ENCODE measurements at places on chromosomes 13 and 19. TPM values are rescaled to one million over a fixed set of nuclear protein-coding genes. Genes with fewer than 3 reads are reported as not detected.
A peak's percentile ranks its signal among the peaks of the same experiment; 100 is the strongest.

- no peaks in the 10 kb centered on the region for H3K4me1 ChIP-seq
- peaks cover 6% of the 10 kb centered on the region for H3K36me3 ChIP-seq
- H3K4me3 ChIP-seq: no peak overlapping the region
- DNase-seq: no peak
Observed at GRCh38 chr19:5911366-5911765, 2.7 kb upstream of the CAPS start.

The ZNF491 gene
- 0.77 TPM for total RNA-seq

The ZNF441 gene
- total RNA-seq: 1.3 TPM

The MICOS13 gene
- total RNA-seq: 23.8 TPM

DNA sequence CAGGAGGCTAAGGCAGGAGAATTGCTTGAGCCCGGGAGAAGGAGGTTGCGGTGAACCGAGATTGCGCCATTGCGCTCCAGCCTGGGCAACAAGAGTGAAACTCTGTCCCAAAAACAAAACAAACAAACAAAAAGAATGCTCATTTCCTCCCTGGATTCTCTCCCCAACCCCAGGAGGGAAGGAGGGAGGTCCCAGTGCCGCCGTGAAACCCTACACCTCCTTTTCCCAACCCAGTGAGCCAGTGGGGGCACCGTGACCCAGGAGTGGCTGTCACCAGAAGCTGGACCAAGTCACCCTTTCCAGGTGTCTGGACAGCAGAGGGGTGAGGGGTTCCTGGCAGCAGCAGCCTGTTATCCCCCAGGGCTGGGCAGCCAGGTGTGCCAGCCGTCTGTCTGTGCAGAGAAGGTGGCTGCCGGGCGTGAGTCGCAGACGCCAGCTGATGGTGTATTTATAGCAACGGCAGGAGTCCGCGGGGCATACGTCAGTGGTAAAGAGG lies 23.5 kb downstream of the NFIC start:
- no peaks in the 10 kb centered on the region for H3K36me3 ChIP-seq
- DNase-seq: peak; percentile 61
- H3K4me3 ChIP-seq: no peak overlapping the region
- H3K4me1 ChIP-seq: no peaks in the 10 kb centered on the region
- H3K27me3 ChIP-seq: no peaks in the 10 kb centered on the region

GRCh38 chr19:31448221-31448657 lies 99.0 kb upstream of the TSHZ3 start:
- DNase-seq: no peak
- H3K4me1 ChIP-seq: no peaks in the 10 kb centered on the region
- no peak overlapping the region for H3K27ac ChIP-seq
- H3K27me3 ChIP-seq: no peaks in the 10 kb centered on the region
- no peak overlapping the region for H3K4me3 ChIP-seq

The GPALPP1 gene
- total RNA-seq: 20.3 TPM

The CLDN10 gene
- 20.7 TPM for total RNA-seq

DNA sequence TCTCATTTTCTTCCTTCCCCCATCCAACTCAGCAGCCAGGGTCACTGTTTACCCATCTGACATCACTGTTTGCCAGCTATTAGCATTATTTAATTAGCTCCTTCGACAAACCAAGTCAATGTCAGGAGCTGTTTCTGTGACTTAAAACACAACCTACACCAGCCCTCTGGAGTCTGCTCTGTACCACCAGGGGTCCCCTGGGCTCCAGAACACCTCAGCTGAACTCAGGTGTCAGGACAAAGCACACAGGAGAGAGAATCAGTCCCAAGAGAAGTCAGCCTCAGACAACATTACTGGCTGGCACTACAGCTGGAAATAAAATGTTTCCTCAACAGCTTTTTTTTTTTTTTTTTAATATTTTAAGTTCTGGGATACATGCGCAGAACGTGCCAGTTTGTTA lies 45.1 kb downstream of the DCLK1 start:
- no peaks in the 10 kb centered on the region for H3K36me3 ChIP-seq
- H3K4me1 ChIP-seq: peaks cover 2% of the 10 kb centered on the region
- no peaks in the 10 kb centered on the region for H3K27me3 ChIP-seq

- peak; percentile 88 for DNase-seq
- H3K27ac ChIP-seq: no peak overlapping the region
- H3K27me3 ChIP-seq: no peaks in the 10 kb centered on the region
- H3K4me1 ChIP-seq: no peaks in the 10 kb centered on the region
Observed at GRCh38 chr19:8512115-8512967, 1.6 kb downstream of the ZNF414 start.

The DBP gene
- 12.6 TPM for total RNA-seq

GRCh38 chr13:99196466-99197116 lies 4.1 kb upstream of the UBAC2 start:
- H3K4me3 ChIP-seq: no peak overlapping the region
- no peak overlapping the region for H3K27ac ChIP-seq
- H3K36me3 ChIP-seq: no peaks in the 10 kb centered on the region
- no peak for DNase-seq
- H3K4me1 ChIP-seq: peaks cover 4% of the 10 kb centered on the region

DNA sequence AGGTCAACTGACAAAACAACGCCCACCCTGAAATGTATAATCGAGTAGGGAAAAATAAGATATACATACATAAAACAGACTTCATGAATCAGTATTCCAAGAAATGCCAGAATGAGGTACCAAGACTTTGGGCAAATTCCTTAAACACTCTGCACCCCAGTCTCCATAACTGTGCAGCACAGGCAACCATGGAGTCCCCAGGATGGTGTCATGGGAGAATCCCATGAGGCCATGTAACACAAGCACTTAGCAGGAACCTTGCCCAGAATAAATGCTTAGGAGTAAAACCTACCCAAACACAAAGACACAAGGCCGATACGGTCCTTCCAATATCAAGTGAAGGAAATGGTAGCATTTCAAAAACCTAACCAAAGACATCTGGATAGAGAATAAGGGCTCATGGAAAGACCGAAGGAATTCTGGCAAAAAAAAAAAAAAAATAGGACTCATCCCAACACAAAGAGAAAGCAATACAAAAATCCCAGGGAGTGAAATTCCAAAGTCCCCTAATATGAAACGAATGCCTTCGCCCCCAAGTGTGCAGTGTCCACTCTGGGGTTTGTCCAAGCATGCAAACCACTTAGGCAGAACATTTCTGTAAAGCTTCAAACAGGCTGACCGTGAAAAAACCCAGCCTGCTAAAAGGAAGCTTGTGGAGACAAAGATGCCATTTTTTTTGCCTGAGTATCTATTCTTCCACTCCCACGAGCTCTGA lies 11.1 kb downstream of the ZC3H4 start:
- H3K4me3 ChIP-seq: no peak overlapping the region
- no peaks in the 10 kb centered on the region for H3K27me3 ChIP-seq
- peaks cover 33% of the 10 kb centered on the region for H3K36me3 ChIP-seq
- no peak overlapping the region for H3K27ac ChIP-seq
- no peak for DNase-seq
- peaks cover 2% of the 10 kb centered on the region for H3K4me1 ChIP-seq

DNA sequence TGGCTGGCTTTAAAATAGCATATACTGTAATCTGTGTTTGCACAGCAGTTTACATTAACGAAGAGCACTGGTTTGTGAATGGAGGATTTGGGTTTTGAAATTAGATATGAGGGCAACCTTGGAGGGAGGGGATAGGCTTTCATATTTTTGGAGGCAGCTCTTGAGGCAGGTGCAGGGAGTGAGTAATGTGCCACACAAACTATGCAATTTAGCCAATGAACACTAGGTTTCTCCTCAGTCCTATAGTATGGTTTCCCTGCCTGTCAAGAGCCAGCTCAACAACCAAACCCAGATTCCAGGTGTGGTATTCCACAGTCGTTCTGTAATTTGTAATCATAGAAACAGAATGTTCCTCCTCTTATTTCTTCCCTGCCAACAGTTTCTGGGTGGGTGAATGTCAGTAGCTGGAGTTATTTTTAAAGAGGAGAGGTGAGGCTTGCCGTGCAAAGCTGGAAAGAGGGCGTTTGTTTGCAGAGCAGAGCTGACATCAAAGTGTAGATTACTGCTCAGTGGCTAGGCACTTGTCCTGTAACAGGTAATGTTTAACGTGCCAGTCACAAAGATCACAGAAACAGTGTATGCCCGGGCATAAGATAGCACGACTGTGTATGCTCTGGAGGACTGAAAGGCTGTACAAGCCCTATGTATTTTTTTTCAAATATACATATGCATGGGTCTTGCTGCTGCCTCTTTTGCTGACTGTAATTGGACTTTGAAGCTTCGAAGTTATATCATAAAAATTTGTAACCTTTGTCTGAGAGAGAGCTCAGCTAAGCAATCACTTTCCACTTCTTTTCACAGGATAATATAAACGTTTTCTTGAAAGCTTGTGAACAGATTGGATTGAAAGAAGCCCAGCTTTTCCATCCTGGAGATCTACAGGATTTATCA lies 124.2 kb downstream of the LMO7 start:
- H3K36me3 ChIP-seq: no peaks in the 10 kb centered on the region
- H3K27me3 ChIP-seq: no peaks in the 10 kb centered on the region
- H3K4me1 ChIP-seq: no peaks in the 10 kb centered on the region
- no peak overlapping the region for H3K4me3 ChIP-seq
- DNase-seq: no peak
- no peak overlapping the region for H3K27ac ChIP-seq

DNA sequence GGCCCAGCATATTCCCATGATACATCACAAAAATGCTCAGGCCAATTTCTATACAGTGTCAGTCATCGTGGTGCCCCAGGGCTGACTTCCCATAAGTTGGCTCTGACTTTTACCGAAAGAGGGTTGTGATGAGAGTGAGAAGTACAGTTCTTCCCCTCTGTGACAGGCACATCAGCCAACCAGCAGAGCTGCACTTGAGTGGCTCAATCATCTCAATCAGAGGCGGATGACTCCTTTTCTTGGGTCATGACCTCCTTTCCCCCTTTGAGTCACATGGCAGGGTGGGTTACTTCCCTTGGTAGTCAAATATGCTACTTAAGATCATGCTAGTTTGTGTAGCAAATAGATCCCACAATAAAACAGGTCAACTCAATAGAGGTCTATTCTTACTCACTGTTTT lies 6.9 kb upstream of the AMER2 start:
- peaks cover 3% of the 10 kb centered on the region for H3K4me1 ChIP-seq
- no peak overlapping the region for H3K4me3 ChIP-seq
- DNase-seq: no peak
- no peaks in the 10 kb centered on the region for H3K27me3 ChIP-seq

The BCL3 gene
- total RNA-seq: 2.2 TPM

GRCh38 chr13:110628477-110628793 lies 13.1 kb downstream of the NAXD start:
- H3K36me3 ChIP-seq: peaks cover 47% of the 10 kb centered on the region
- no peak for DNase-seq
- no peak overlapping the region for H3K4me3 ChIP-seq
- no peak overlapping the region for H3K27ac ChIP-seq

The TM9SF2 gene
- 86.1 TPM for total RNA-seq

The CFAP97D2 gene
- total RNA-seq: not detected

GRCh38 chr19:40221858-40222619 lies 3.9 kb upstream of the TTC9B start:
- H3K27ac ChIP-seq: no peak overlapping the region
- H3K27me3 ChIP-seq: no peaks in the 10 kb centered on the region
- peaks cover 5% of the 10 kb centered on the region for H3K36me3 ChIP-seq
- H3K4me3 ChIP-seq: no peak overlapping the region

DNA sequence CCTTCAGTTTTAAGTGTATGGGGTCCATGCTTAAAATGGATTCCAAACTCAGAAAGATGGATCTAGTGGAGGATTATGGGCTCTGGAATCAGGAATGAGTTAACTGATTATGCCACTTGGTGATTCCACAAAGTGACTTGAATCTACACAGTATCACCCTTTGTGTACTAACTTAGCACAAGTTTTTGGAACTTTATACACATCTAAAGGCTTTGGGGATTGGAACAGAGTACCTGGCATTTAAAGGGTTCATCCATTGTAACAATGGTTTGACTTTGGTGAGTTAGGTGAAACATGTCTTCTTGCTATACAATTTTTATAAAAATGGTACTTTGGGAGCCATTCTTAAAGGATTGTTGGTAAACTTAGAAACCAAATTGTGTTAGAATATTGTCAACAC lies 1.1 kb downstream of the RPL21 start:
- H3K4me3 ChIP-seq: peak overlapping the region; percentile 93
- no peak for DNase-seq
- no peaks in the 10 kb centered on the region for H3K27me3 ChIP-seq
- H3K27ac ChIP-seq: peak overlapping the region; percentile 68

DNA sequence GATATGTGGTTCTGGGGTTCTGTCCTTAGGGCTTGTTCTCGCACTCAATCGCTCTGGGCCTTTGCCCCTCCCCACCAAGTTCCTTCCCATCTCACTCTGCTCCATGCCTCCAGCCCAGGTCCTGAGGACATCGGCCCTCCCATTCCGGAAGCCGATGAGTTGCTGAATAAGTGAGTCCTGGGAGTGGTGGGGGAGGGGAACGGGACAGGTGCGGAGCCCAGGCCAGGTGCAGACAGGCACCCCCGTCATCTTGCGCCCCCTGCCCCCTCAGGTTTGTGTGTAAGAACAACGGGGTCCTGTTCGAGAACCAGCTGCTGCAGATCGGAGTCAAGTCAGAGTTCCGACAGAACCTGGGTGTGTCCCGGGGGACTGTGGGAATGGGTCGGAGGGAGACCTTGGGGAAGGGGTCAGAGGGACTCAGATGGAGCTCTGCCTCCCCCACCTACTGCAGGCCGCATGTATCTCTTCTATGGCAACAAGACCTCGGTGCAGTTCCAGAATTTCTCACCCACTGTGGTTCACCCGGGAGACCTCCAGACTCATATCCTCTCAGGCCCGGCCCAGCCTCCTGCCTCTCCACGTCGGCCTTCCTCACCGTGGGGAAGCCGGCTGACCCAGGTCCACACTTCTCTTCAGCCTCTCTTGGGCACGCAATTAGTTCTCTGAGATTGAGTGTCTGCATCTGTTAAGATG lies 10.1 kb downstream of the FUZ start:
- no peak overlapping the region for H3K27ac ChIP-seq
- no peaks in the 10 kb centered on the region for H3K4me1 ChIP-seq
- peaks cover 55% of the 10 kb centered on the region for H3K36me3 ChIP-seq
- no peaks in the 10 kb centered on the region for H3K27me3 ChIP-seq

The TSHZ3 gene
- 3.2 TPM for total RNA-seq

DNA sequence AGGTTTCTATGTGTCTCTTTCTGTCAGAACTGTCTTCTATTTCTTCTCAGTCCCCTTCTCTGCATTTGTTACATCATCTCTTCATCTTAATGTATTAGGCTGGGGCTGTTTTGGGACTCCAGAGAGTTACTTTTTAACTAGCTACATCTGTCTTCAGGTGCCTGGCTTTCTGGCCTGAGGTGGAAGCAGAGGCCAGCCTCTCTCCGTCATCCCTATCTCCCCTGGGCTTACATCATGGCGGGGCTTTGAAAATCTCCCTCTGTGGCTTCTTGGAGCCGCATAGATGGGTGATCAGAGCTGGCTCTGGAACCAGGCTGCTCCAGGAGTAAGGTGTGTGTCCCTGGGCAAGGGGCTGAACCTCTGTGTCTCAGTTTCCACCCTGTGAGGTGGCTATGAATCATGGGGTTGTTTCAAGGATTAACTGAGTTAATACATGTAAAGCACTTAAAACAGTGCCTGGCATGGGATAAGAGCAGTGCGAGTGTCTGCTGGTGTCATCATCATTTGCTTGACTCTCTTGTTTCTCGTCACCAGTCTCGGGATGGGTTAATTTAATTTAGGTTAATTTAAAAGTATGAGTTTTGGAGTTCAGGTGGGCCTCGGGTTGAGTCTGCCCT lies 2.0 kb downstream of the EPN1 start:
- H3K4me3 ChIP-seq: peak overlapping the region; percentile 94
- no peaks in the 10 kb centered on the region for H3K27me3 ChIP-seq
- no peak for DNase-seq
- no peaks in the 10 kb centered on the region for H3K4me1 ChIP-seq
